ENCODE measurements at places on chromosomes 6 and 20.
A peak's percentile ranks its signal among the peaks of the same experiment; 100 is the strongest.

DNA sequence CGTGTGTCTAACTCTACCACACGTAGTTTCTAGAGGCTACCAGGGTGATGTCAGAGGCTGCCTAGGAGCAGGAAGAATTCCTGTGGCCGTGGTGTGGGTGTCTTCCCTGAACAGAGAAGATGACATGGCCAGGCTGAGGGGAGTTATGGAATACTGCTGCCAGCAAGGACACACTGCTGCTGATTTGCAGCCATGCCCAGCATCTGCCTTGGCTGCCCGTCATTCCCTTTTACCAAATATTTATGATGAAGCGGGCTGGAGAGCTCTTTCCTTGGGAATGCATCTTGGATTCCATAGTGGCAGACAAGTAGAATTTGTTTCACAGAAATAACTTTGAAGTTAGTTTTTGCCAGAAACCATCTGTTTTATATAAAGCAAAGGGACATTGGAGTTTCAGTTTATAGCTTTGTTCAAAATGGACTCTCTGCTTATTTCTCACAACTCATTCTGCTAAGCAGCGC is 80.8 kb upstream of the VSTM2L start:
- no peak for DNase-seq

DNA sequence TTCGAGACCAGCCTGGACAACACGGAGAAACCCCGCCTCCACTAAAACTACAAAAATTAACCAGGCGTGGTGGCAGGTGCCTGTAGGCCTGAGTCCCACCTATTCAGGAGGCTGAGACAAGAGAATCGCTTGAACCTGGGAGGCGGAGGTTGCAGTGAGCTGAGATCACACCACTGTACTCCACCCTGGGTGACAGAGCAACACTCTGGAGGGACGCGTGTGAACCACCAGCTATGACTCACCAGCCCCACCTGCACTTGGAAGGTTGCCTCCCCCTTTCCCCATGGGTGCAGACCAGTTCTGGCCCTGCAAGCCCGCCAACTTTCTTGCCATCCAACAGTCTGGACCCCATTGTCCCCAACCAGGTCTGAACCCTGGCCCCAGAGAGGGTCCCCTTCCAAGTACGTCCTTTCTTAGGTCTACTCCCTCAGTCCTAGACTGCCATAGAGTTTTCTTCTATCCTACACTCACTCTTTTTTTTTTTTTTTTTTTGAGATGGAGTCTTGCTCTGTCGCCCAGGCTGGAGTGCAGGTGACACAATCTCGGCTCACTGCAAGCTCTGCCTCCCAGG is 29.2 kb downstream of the ATP9A start:
- DNase-seq = no peak

DNA sequence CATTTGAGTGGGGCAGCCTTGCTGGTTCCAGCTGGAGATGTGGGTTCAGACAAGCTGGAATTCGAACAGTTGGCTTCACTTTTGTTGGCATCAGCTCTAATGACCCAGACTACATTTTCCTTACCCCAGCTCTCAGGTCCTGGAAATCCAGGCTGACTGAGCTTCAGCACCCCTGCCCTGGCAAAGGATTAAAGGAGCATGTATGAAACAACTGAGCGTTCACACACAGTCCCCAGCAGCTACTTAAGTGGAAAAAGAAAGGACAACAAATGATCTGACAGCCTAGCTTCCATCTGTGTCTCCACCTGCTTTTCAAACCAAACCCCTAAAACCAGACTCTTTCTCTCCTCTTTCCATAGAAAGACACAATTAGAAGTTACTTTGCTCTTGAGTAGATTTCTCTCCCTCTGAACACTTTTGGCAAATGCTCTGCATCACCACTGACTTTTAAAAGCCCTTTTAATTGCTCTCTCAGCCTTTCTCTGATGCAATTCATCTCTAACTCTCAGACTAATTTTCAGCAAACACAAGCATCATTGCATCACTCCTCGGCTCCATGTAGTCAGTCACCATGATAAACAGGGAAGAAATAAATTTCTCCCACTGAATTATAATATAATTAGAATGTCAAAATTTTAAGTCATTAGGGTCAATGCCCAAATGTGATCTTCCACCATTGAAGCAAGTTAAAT is 28.1 kb downstream of the ROS1 start:
- DNase-seq = no peak

DNA sequence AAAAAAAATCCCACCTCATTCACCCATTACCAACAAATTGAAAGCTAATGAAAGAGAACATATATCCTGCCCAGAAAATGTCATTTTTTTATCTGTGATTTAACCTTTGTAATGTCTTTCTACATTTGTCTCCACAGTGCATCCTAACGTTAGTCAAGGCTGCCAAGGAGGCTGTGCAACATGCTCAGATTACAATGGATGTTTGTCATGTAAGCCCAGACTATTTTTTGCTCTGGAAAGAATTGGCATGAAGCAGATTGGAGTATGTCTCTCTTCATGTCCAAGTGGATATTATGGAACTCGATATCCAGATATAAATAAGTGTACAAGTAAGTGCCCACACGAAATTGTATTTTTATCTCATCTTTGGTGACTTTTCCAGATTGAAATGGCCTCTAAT is 30.0 kb downstream of the RSPO3 start:
- no peak for DNase-seq

GRCh38 chr6:41850861-41851260 is 44.3 kb downstream of the USP49 start:
- DNase-seq = no peak

GRCh38 chr6:71299541-71300470 is 11.2 kb downstream of the OGFRL1 start:
- DNase-seq = no peak

DNA sequence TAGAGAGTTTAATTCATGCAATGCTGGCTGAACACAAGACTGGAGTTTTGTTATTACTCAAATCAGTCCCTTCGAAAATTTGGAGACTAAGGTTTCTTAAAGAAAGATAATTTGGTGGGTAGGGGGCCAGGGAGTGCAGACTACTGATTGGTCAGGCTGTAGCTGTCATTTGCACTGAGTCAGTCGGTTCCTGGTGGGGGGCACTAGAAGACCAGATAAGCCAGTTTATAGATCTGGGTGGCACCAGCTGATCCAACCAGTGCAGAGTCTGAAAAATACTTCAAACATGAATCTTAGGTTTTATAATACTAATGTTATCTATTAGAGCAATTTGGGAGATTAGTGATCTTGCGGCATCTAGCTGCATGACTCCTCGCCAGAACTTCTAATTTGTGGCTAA is 530.7 kb downstream of the NKAIN2 start:
- DNase-seq = no peak

- DNase-seq = no peak
Observed at GRCh38 chr6:7241709-7242645, 71.0 kb downstream of the SSR1 start.

DNA sequence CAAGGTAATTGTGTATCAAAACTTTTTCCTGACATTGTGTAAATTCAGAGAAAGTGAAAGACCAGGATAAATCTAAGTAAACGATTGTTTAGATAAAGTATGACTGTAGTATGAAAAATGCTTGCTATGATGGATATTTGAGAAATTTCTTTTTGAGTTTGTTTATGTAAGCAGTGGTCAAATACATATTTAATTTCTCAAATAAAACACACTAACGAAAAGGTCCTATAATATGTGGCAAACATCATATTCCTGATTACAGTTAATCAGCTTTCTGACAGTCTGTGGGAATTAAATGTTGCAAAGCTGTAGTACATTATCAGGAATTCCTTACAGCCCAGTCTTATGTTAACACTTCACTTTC is 636.9 kb downstream of the MMUT start:
- DNase-seq = no peak

DNA sequence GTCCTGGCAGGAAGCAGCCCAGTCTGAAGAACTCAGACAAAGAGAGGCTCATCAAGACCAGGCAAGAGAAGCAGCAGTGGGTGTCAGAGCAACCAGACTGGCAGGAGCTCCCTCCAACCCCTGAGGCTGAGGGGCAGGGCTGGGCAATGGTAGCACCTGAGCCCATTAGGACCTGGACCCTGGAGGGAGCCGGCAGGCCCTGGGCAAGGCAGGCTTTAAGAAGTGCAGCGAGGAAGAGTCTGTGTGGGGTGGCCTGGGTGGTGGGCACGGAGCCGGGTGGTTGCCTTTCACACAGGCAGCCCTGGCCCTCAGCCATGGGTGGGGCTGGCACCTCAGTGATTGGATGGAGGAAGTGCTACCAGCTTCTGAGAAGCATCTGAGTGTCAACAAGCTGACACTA is 33.1 kb upstream of the IRF4 start:
- DNase-seq = no peak

DNA sequence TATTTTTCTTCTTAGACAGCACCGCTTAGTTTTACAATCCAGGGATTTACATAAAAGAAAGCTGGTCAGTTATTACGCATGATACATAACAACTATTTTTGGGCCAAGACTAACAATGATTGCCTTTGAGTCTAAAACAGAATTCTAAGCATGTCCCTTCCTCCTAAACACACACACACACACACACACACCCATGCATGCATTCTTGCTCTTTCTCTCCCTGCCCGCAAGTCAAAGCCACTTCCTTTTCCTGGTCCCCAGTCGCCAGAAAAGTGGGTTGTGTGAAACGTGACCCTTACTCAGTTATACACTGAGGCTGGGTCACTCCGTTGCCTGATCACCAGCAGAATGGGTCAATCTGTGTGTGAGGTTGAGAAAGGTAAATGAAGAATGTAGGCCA is 31.4 kb downstream of the FYN start:
- DNase-seq = no peak

- DNase-seq = no peak
Observed at GRCh38 chr6:44701637-44702101, 314.2 kb downstream of the CDC5L start.

DNA sequence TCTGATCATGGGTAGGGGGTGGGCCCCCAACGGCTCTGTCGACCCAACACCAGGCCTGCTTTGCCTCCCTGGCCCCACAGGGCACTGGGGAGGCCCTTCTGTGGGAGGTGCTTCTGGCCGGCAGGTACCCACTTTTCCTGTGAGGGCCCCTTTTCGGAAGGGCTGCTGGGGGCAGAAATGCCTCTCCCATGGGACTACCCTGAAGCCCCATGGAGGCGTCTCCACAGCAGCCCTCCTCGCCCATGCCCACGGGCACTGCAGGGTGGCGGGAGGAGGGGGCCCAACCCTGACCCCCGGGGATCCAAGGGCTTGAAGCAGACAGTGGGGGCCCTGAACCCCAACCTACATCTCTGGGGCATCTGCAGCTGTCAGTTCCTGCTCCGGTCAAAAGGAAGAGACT is 2.3 kb downstream of the BIRC7 start:
- no peak for DNase-seq

DNA sequence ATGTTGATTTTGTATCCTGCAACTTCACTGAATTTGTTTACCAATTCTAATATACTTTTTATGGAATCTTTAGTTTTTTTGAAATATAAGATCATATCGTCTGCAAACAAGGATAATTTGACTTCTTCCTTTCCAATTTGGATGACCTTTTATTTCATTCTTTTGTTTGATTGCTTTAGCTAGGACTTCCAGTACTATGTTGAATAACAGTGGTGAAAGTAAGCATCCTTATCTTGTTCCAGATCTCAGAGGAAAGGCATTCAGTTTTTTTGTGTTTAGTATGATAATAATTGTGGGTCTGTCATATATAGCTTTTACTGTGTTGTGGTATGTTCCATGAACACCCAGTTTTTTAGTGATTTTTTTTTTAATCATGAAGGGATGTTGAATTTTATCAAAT is 75.7 kb downstream of the GCLC start:
- DNase-seq = no peak

GRCh38 chr20:9068233-9068801 is 570 bp upstream of the PLCB4 start:
- DNase-seq = peak; percentile 75

- no peak for DNase-seq
Observed at GRCh38 chr6:151005164-151005563, 139.7 kb downstream of the MTHFD1L start.

GRCh38 chr6:169445661-169446581 is 192.3 kb upstream of the THBS2 start:
- DNase-seq = no peak

GRCh38 chr6:21582651-21583050 is 10.9 kb upstream of the SOX4 start:
- DNase-seq = no peak

DNA sequence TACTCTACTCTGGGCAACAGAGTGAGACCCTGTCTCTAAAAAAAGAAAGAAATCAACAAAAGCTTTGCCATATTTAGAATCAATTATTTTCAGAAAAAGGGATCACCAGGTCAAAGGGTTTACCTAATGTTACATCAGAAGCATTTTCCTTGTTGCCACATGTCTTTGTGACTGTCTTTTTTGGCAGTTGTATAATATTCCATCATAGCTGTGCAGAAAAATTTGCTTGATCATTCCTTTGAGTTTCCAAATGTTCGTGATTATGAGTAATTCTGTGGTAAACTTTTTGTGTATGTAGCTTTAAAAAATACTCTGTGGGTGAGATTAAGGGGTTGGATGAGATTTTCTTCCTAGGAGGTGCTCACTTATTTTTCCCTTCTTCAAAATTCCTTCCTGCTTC is 26.4 kb downstream of the PNPLA1 start:
- DNase-seq = no peak

- DNase-seq = no peak
Observed at GRCh38 chr6:100350139-100350538, 114.6 kb downstream of the SIM1 start.

- peak; percentile 84 for DNase-seq
Observed at GRCh38 chr6:291697-292505, at the start of gene DUSP22. TSS of gene DUSP22 (plus strand) at chr6:292487. CDS start at chr6:292540, 53 bp downstream.

GRCh38 chr6:130780122-130780521 is 47.1 kb upstream of the SMLR1 start:
- no peak for DNase-seq

- no peak for DNase-seq
Observed at GRCh38 chr6:115363379-115363778, 697.3 kb downstream of the FRK start.

GRCh38 chr20:56060486-56060885 is 55.2 kb upstream of the CBLN4 start:
- DNase-seq = no peak

DNA sequence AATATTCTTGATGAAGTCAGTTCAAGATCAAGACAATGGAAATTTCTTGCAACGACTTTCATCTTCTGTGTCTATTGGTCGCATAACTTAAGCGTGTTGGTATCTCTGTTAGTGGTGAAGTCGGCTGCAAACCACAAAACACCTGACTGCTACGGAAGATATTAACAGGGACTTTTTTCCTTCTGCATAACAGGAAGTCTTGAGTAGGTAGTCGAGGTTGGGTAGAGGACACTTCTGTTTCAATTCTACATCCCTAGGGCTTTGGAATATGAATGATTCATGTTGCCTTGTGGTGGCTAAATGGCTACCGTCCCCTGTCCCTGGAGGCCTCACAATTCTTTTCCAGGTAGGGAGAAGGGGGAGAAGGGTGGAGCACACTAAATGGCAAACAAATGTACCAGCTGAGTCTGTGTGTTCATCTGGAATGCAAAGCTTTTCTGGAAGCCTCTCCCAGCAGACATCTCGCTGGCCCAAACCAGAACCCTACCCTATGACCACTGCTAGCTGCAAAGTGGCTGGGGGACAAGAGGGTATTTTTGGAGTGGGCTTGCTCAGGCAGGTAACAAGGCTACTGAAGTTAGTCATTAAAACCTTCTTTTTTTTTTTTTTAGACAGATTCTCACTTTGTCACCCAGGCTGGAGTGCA is 34.6 kb upstream of the NKX2-2 start:
- DNase-seq = no peak

- DNase-seq = no peak
Observed at GRCh38 chr6:80335121-80335531, 228.7 kb downstream of the BCKDHB start.

Data from mesothelial cell of epicardium (in vitro differentiated cells).